Midbrain (tissue), 1 donor: ENCODE measurements at places on chromosomes 13 and 19.
A peak's percentile ranks its signal among the peaks of the same experiment; 100 is the strongest.

DNA sequence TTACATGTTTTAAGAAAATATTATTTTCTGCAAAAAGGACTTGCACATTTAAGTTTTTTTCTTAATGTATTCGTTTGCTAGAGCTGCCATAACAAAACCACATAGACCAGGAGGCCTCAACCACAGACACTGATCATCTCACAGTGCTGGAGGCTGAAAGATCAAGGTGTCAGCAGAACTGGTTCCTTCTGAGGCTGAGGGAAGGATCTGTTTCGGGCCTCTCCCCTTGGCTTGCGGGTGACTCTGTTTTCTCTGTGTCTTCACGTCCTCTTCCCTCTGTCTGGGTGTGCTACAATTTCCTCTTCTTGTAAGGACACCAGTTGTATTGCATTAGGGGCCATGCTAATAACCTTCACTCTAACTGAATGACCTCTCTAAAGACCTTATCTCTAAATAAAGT lies 364.2 kb downstream of the IRS2 start:
- DNase-seq, result no peak

GRCh38 chr13:23349161-23349897 lies 84.2 kb downstream of the SACS start:
- DNase-seq, result no peak

DNA sequence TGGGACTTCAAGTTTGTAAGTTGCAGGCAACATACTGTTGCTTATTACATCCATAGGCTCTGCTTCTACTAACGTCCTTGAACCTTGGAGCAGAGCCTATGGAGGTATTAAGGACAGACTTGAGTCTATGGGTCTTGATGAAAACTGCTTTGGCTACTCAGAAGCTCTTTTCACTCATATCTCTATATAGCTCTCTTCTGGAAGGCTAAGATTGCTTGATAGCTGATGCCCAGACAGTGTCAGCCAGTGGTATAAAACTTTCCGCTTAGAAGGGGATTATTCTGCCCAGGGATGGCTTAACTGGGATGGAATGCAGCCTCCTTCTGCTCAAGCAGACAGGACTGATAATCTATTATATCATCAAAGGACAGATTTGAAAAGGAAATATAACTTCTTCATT lies 25.6 kb upstream of the ESD start:
- DNase-seq, result no peak

- peak; percentile 87 for DNase-seq
Observed at GRCh38 chr19:18906605-18907519, 10.9 kb upstream of the CERS1 start.

- DNase-seq, result no peak
Observed at GRCh38 chr19:14473073-14473977, 1.8 kb downstream of the PTGER1 start.

- no peak for DNase-seq
Observed at GRCh38 chr13:50156140-50156539, 140.9 kb downstream of the KCNRG start.

- no peak for DNase-seq
Observed at GRCh38 chr19:46726971-46727501, 10.1 kb upstream of the PRKD2 start.

GRCh38 chr13:76637641-76638141 lies 248.5 kb downstream of the KCTD12 start:
- DNase-seq, result no peak

DNA sequence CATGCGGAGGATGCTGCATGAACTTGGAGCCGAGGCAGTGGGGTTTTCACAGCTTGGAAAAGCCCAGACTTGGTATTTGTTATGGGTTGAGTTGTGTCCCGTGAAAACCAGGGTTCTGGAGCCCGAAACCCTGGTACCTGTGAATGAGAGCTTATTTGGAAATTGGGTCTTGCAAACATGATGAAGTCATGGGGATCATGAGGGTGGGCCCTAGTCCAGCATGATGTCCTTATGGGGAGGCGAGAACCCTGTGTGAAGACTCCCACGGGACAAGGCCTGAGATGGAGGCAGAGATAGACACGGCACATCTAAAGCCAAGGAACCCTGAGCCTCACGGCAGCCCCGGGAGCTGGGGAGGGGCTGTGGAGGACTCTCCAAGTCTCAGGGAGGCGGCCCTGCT lies 82.3 kb downstream of the ANKRD10 start:
- no peak for DNase-seq

GRCh38 chr19:3398900-3399278 lies 32.5 kb downstream of the NFIC start:
- DNase-seq, result no peak

DNA sequence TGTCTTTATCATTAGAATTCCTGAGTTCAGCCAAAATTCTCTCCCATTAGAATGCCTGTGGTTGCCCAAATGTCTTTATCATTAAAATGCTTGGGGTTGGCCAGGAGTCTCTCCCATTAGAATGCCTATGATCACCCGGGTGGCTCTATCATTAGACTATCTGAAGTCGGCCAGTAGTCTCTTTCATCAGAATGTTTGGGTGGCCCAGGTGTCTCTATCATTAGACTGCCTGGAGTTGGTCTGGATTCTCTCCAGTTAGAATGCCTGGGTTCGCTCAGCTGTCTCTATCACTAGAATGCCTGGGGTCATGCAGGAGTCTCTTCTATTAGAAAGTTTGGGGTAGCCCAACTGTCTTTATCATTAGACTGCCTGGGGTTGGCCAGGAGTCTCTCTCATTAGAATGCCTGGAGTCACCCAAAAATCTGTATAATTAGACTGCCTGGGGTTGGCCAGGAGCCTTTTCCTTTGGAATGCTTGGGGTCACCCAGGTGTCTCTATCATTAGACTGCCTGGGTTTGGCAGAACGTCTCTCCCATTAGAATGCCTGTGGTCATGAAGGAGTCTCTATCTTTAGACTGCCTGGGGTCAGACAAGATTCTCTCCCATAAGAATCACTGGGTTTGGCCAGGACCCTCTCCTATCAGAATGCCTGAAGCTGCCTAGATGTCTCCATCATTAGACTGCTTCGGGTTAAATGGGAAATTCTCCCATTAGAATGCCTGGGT lies 1478.3 kb downstream of the UQCRFS1 start:
- DNase-seq, result no peak

DNA sequence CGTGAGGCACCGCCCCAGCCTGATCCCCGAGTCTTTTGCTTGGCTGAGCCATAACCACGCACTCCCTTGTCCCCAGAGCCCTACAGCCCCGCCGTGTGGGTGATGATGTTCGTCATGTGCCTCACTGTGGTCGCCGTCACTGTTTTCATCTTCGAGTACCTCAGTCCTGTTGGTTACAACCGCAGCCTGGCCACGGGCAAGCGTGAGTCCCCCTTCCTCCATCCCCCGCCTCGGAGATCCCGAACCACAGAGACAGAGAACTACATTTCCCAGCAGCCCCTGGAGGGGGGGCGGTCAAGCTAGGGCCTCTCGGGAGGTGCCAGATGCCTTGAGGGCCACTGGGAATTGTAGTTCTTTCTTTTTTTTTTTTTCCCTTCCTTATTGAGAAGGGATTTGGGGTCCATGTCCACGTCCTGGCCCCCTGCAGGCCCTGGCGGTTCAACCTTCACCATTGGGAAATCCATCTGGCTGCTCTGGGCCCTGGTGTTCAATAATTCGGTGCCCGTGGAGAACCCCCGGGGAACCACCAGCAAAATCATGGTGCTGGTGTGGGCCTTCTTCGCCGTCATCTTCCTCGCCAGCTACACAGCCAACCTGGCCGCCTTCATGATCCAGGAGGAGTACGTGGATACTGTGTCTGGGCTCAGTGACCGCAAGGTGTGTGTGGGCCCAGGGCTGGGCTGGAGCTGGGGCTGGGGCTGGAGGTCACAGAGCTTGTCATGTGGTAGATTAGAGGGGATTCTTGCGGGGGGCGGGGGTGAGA lies 25.9 kb downstream of the GRIN2D start:
- peak; percentile 26 for DNase-seq

DNA sequence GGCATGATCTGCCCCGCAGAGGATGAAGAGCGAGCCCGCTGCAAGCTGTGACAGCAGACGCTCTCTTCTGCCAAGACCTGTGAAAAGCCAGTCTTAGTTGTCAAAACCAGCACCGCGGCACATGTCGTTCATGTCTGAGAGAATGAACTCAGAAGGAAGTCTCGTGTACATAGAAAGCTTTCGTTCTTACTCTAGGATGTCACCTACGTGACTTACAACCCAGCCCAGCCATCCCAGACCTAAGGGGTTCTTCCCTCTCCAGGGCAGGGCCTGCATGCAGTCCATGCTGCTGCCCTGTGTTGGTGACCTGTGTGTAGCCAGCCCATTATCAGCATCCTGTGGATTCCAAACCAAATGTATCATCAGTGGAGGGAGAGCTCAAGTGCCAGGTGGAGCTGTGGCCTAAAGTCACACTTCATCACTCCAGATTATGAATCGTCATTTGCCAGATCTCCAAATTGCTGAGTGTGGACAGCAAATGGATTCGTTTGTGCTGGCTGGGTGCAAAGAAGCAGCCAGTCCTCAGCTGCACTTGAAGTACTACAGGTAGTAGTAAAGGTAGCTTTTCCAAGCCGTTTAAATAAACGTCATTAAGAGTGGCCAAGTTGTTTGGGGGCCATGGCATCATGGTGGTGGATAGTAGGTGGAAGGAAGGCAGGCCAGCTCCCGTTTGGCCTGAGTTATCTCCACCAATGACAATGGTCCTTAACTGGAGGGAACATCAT lies 73.9 kb upstream of the GPR183 start:
- no peak for DNase-seq

DNA sequence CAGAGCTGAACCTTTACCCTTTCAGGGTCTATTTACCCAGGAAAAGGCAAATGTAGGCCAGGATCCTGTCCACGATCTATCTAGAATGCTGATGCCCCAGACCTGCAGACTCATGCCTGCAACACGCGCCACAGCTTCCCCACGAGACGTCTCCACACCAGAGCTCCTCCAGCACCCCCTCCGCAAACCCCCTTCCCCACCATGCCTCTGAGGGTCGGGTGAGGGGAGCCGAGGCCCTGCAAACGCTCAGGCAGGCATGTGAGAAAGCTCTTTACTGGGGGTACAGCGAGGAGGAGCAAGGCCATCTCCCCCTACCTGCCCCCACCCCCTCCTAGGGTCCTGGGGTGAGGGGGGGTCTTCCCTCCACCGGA lies 8.9 kb downstream of the DYRK1B start:
- DNase-seq, result no peak

DNA sequence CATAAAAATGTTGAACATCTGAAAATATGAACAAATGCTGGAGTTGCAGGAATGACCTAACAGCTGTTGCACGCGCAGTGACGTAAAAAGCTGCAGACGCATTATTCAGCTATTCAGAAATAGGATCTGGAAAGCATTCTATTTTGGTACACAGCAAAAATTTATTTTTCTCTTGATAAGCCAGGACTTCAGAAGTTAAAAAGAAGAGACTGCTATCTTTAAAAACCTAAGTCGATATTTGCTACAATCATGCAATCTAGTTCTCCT lies 36.9 kb upstream of the STARD13 start:
- DNase-seq, result no peak

- no peak for DNase-seq
Observed at GRCh38 chr19:41447732-41448332, 4.9 kb downstream of the ERICH4 start.

GRCh38 chr13:112209711-112210110 lies 142.8 kb downstream of the SOX1 start:
- DNase-seq, result no peak
